Gastrocnemius medialis (tissue), 4 donors: ENCODE measurements at places on chromosomes 16 and 17.
A peak's percentile ranks its signal among the peaks of the same experiment; 100 is the strongest.

DNA sequence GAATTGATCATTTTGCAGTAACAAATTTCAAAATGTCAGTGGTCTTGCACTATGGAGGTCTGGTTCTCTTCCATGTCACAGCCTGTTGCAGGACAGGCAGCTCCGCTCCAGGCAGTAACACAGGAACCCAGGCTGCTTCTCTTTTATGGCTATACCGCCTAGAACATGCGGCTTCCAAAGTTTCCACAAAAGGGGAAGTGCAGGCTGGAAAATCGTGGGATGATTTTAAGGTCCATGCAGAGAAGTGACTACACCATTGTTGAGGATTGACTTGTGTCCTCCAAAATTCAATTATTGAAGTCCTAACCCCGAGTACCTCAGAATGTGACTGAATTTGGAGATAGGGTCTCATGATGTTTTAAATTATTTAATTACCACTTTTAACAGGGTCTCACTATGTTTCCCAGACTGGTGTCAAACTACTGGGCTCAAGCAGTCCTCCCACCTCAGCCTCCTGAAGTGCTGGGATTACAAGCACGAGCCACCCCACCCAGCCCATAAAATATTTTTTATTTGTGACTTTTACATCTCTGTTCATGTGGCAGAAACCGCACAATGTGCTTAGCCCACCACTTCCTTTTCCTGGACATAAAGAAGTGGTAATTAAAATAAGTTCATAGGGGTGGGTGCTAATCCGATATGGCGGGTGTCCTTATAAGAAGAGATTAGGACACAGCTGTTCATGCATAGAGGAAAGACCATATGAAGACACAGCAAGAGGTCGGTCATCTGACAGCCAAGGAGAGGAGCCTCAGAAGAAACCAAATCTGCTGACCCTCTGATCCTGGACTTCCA lies 279.2 kb upstream of the RPL38 start:
- H3K27ac ChIP-seq, result no peak overlapping the region
- H3K4me3 ChIP-seq, result no peak overlapping the region
- H3K36me3 ChIP-seq, result no peaks in the 10 kb centered on the region
- H3K27me3 ChIP-seq, result no peaks in the 10 kb centered on the region
- H3K4me1 ChIP-seq, result no peaks in the 10 kb centered on the region

DNA sequence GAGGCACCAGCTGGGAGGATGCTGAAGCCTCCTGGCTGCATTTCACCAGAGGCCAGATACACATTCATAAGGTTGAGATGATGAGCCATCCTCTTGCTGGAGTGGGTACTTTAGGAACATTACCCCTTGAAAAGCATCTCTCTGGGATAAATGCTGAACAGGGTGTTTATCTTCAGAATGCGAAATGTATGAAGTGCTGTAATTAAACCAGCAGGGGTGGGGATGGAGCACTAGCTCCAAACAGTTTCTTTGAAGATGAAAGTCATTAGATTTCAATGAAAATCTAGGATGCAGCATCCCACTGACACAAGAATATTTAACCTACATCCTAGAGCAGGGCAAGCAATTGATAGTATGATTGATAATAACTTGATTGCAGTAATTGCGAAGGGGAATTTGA lies 158.1 kb downstream of the CYLD start:
- no peak overlapping the region for H3K4me3 ChIP-seq
- H3K4me1 ChIP-seq, result no peaks in the 10 kb centered on the region
- H3K27ac ChIP-seq, result no peak overlapping the region
- DNase-seq, result no peak
- no peaks in the 10 kb centered on the region for H3K27me3 ChIP-seq
- no peaks in the 10 kb centered on the region for H3K36me3 ChIP-seq

DNA sequence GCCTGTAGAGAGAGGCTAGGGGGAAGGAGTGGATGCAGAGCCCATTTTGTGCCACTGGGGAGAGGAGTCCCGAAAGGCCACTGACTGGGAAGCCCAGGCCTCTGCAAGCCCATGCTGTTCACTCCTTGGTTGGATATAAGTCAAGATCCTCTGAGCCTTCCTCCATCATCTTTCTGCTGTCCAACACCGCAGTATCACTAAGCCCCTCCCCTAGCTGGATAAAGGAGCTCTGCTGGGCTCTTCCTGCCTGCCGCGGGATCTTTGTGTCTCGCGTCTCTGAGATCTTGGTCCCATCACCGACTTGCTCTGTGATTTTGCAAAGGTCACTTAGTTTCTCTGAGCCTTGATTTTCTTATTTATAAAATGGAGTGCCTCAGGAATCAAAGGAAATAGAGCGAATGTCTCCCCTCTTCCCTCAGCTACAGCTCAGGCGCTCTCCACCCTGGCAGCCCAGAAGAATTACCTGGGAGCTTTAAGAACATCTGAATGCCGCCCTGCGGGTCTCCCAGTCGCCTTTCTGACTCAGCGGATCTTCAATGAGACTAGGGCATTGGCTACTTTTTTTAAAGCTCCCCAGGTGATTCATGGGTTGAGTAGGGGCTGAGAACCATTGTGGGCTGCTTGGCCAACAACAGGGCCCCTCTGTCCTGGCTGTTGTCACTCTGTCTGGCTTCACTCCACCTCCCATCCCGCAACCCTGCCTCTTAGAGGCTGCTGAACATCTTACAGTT lies 25.2 kb upstream of the TMEM220 start:
- no peak for DNase-seq
- H3K27ac ChIP-seq, result no peak overlapping the region
- no peak overlapping the region for H3K4me3 ChIP-seq
- H3K36me3 ChIP-seq, result no peaks in the 10 kb centered on the region
- H3K4me1 ChIP-seq, result peaks cover 24% of the 10 kb centered on the region

- H3K4me3 ChIP-seq, result peak overlapping the region; percentile 54
- H3K27me3 ChIP-seq, result peaks cover 21% of the 10 kb centered on the region
- no peaks in the 10 kb centered on the region for H3K36me3 ChIP-seq
- H3K27ac ChIP-seq, result no peak overlapping the region
- peaks cover 30% of the 10 kb centered on the region for H3K4me1 ChIP-seq
Observed at GRCh38 chr17:81519284-81520020, 6.9 kb upstream of the ACTG1 start.

GRCh38 chr16:69217433-69217832 lies 30.5 kb downstream of the SNTB2 start:
- no peak for DNase-seq
- H3K36me3 ChIP-seq, result no peaks in the 10 kb centered on the region
- H3K27me3 ChIP-seq, result no peaks in the 10 kb centered on the region
- H3K4me3 ChIP-seq, result no peak overlapping the region
- no peak overlapping the region for H3K27ac ChIP-seq

- no peak for DNase-seq
- no peaks in the 10 kb centered on the region for H3K27me3 ChIP-seq
- H3K27ac ChIP-seq, result peak overlapping the region; percentile 18
- H3K36me3 ChIP-seq, result no peaks in the 10 kb centered on the region
- H3K4me1 ChIP-seq, result peaks cover 25% of the 10 kb centered on the region
Observed at GRCh38 chr17:38735161-38735997, 5.2 kb downstream of the CISD3 start.

- H3K27ac ChIP-seq, result no peak overlapping the region
- H3K4me3 ChIP-seq, result no peak overlapping the region
- DNase-seq, result no peak
Observed at GRCh38 chr17:50022463-50023130, 27.6 kb upstream of the DLX3 start.

DNA sequence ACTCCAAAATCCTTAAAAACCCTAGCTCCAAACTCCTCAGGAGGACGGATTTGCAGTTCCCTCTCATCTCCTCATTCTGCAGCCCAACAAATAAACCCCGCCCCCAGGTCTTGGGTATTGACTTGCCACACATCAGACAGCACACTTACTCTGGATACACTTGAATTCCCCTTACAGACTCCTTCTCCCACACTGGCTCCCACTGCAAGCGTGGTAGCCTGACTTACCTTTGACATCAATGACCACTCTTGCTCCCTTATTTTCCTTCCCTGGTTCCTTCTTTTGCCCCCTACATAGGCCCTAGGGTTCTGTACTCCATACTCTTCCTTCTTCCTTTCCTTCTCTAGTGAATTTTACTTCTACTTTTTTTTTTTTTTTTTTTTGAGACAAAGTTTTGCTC lies 7.5 kb downstream of the RFFL start:
- no peak for DNase-seq
- H3K27ac ChIP-seq, result no peak overlapping the region
- H3K4me3 ChIP-seq, result no peak overlapping the region

DNA sequence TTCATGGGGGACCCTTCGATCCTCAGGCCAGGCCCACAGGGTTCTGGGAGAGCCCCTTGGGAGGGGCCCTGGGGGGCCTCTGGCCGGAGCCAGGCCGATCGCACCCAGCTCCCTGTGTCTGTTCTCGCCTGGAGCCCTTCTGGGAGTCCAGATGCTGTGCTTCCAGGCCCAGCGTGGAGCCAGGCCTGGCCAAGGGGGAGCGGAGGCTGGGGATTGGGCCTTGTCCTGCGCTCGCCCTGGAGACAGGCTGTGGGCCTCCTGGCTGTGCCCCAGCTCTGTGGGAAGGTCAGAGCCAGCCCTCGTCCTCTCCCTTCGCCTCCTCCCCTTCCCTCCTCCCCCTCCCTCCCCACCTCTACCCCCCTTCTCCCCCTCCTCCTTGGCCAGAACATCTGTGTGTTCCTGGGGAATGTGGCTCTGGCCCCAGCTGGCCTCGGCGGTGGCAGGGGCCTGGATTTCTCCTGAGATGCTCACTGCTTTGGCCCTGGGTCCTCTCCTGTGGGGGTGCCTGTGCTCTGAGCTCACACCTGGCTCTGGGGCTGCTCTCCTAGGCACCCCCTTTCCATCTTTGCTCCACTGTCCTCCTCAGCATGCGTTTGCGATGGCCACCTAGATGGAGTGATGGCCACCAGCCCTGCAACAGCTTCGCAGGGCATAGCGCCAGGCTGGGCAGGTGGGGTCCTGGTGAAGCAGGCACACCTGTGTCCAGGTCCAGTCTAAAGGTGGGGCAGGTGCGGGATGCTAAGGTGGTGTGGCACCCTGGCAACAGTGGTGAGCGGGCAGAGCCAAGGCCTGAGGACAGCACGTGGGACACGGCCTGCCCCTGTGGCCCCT lies 90.6 kb upstream of the CIBAR2 start:
- H3K27ac ChIP-seq, result peak overlapping the region; percentile 71
- H3K4me3 ChIP-seq, result no peak overlapping the region
- peaks cover 59% of the 10 kb centered on the region for H3K4me1 ChIP-seq
- peak; percentile 82 for DNase-seq
- no peaks in the 10 kb centered on the region for H3K36me3 ChIP-seq

GRCh38 chr16:54430491-54431030 lies 144.0 kb upstream of the IRX3 start:
- no peaks in the 10 kb centered on the region for H3K4me1 ChIP-seq
- H3K4me3 ChIP-seq, result no peak overlapping the region
- DNase-seq, result no peak
- H3K36me3 ChIP-seq, result no peaks in the 10 kb centered on the region

DNA sequence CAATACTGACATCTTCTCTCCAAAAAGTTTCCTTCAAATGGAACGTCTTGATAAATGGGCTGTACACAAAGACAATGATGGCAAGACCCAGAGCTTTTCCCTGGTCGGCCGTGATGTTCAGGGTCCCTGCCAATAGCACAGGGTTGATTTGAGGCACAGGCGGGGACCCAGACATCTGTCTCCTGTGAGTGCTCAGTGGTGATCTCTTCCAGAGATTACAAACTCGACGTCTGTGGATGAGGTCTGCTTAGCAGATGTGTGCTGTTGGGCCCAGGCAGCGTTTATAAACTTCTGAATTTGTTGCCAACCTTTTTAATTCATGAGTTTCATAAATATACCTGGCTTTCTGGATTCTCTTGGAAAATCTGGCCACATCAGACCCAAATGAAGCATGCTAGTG lies 14.9 kb downstream of the CPPED1 start:
- H3K4me3 ChIP-seq, result no peak overlapping the region
- no peak for DNase-seq
- H3K27ac ChIP-seq, result no peak overlapping the region
- no peaks in the 10 kb centered on the region for H3K4me1 ChIP-seq
- no peaks in the 10 kb centered on the region for H3K36me3 ChIP-seq
- H3K27me3 ChIP-seq, result no peaks in the 10 kb centered on the region
